Stimulated activated CD4-positive, alpha-beta T cell treated with anti-CD3 and anti-CD28 coated beads, Interleukin-2, amount 100 ng/mL, for 4 hours (primary cell): ENCODE measurements at places on chromosomes 4 and X.

DNA sequence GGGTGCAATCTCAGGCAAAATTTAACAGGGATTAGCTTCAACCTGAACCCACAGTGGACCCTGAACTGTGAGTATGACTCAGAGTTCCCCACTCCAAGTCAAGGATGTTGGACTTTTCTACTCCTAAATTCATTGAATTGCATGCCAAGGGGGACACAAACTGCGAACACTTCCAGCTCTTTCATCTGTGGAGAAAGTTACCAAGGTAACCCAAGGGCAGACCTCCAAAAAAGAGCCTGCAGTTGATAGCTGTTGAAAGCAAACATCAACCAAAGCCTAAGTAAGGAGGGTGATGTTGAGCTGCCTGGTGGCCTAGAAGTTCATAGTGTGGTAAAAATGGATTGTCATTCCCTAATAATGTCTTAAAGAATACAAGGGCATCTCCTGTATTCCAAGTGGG lies 1242.9 kb downstream of the C4orf33 start:
- no peak for DNase-seq

GRCh38 chr4:152462047-152462446 lies 73.8 kb downstream of the FBXW7 start:
- DNase-seq = no peak

DNA sequence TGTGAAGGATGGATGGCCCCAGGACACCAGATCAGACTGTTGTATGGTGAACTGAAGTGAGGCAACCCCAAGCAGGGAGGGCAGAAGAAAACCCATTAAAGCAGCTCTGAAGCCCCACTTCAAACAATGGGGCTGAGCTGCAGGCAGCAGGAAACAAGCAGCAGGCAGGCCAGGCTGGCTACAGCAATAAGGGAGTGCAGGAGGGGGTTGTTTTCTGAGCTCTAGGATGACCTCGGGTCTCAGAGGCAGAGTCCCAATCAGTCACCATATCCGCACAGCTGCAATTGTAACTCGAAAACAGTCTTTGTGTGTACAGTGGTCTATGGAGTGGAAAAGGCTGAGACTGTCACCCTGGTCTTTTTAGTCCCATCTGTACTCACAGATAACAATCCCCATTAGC lies 90.4 kb downstream of the COL4A6 start:
- DNase-seq = no peak

DNA sequence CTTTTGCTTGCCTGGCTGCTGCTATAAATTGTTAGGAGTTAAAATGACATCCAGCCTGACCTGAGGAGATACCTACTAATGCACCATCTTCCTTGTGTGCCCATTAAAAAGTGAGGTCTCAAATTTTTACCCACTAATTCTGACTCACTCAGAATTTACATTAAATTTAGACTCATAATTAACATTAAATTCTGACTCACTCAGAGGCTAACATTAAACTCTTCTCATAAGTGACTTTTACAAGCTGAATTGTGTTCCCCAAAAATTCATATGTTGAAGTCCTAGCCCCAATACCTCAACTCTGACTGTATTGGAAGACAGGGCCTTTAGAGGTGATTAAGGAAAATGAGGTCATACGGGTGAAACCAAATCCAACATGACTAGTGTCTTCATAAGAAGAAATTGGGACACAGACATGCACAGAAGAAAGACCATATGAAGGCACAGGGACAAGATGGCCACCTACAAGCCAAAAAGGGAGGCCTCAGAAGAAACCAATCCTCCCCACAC lies 11.8 kb downstream of the CASP6 start:
- no peak for DNase-seq

GRCh38 chr4:107666134-107666533 lies 53.9 kb downstream of the PAPSS1 start:
- DNase-seq = no peak

GRCh38 chr4:140904904-140905303 lies 148.7 kb upstream of the TBC1D9 start:
- no peak for DNase-seq

GRCh38 chrX:47707031-47707780 lies 48.2 kb upstream of the UXT start:
- DNase-seq = no peak

- DNase-seq = no peak
Observed at GRCh38 chr4:155722336-155722735, 36.5 kb upstream of the GUCY1B1 start.

DNA sequence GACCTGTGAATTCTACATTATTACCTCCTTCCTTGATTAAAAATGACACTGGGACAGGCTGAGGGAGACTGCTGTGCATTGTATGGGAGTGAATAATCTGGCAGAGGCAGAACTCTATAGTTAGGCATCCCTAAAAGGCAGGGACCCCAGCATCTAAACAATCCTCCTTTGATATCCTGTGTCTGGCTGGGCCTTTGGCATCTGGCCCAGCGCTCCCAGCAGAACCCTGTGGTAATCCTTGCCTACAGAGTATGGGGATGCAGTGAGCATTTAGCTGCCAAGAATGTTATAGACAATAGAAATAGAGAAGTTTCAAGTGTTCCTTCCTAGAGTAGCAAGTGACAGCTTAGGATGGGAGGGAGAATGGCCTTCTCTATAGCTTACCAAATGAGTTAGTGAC lies 38.5 kb downstream of the ZCCHC12 start:
- no peak for DNase-seq

DNA sequence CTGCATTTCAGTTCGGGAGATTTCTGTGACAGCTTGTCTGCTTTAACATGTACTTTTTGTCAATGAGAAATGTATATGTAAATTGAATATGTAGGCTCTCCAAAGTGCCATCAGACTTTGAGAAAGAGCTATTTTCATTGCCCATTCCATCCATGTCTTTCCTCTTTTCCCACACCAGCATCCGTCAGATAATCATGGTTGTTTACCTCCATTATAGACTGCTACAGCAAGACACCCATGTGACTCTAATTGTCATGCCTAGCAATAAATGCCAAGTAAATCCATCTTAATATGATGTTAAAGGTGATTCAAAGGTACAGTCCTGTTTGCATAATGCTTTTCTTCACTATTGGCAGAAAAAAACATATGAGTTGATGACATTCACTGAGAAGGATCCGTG lies 1019.3 kb upstream of the GRID2 start:
- no peak for DNase-seq

DNA sequence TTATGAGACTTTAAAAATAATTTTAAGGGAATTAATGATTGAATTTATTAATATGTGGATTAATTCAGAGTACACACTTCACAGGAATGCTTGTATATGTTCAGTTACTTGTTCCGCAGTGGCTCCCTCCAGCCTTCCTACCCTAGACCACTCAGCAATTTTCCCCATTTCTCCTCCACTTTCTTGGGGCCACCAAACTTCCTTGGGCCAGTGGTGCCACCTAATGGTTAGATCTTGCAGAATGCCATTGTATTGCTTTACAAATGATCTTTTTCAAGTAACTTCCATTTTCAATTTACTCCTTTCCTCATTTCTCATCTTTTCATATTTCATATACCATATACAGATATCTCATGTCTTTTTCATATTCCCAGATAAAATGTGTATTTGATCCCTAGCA lies 3.6 kb upstream of the RNF175 start:
- no peak for DNase-seq

- no peak for DNase-seq
Observed at GRCh38 chrX:109920325-109920724, 82.6 kb upstream of the TMEM164 start.
